ENCODE measurements at places on chromosomes 11 and 22. TPM values are rescaled to one million over a fixed set of nuclear protein-coding genes. Genes with fewer than 3 reads are reported as not detected.

The KCNQ1 gene
- 23.5 TPM for total RNA-seq

GRCh38 chr11:64074239-64074638 is 38.5 kb downstream of the FLRT1 start:
- no peak overlapping the region for H3K27ac ChIP-seq
- no peaks in the 10 kb centered on the region for H3K36me3 ChIP-seq
- H3K27me3 ChIP-seq = no peaks in the 10 kb centered on the region
- no peak overlapping the region for H3K4me3 ChIP-seq
- DNase-seq = no peak

- no peak for DNase-seq
- H3K4me3 ChIP-seq = no peak overlapping the region
- H3K27me3 ChIP-seq = no peaks in the 10 kb centered on the region
Observed at GRCh38 chr22:37054600-37055365, 3.2 kb downstream of the KCTD17 start.

GRCh38 chr11:65709661-65710060 is 2.4 kb upstream of the KAT5 start:
- H3K27me3 ChIP-seq = no peaks in the 10 kb centered on the region
- H3K4me1 ChIP-seq = peaks cover 31% of the 10 kb centered on the region
- peaks cover 4% of the 10 kb centered on the region for H3K36me3 ChIP-seq
- H3K27ac ChIP-seq = no peak overlapping the region
- no peak for DNase-seq
- H3K4me3 ChIP-seq = no peak overlapping the region

All from naive thymus-derived CD8-positive, alpha-beta T cell (primary cell).